ENCODE measurements at places on chromosomes 6 and 20. TPM values are rescaled to one million over a fixed set of nuclear protein-coding genes. Genes with fewer than 3 reads are reported as not detected.

- DNase-seq, result no peak
- H3K4me1 ChIP-seq, result no peaks in the 10 kb centered on the region
- no peak overlapping the region for H3K27ac ChIP-seq
Observed at GRCh38 chr6:87798393-87799278, 96.6 kb upstream of the AKIRIN2 start.

DNA sequence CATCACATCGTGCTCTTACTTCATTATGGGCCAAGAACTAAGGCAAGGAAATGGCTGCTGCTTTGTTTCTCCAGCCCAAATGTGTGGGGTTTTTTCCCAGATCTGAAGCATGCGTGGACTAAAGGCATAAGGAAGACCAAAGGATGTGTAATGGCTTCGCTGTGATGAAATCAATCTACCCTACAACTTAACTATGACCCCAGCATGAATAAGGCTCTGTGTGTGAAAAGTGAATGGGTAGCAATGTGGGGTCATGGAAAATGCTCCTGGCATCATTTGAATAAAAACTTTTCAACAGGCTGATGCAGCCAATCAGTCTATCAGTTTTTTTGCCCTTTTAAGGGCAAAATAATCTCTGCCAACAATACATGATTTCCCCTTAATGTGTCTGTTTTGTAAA lies 50.3 kb upstream of the ISM1 start:
- no peak overlapping the region for H3K4me3 ChIP-seq
- no peaks in the 10 kb centered on the region for H3K4me1 ChIP-seq
- H3K36me3 ChIP-seq, result no peaks in the 10 kb centered on the region
- no peak overlapping the region for H3K27ac ChIP-seq

Gene GPX5
- total RNA-seq, result not detected

DNA sequence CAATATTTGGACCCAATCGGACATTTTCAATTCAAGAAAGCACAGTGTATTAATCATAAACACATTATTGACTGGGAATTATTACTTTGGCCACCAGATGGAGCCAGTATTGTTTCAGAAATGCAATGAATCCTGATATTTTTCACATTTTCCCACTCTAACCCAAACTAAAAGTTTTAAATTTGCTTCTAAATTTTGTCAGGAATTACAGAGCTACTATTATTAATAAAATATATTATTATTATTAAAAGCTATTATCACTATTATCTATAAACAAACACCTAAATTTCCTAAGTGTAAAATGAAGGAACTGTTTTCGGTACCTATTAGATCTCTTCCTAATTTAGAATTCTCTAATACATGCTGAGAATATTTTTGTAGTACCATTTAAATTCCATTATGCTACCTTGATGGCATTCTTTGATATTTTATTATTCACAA lies 245.3 kb downstream of the OGFRL1 start:
- H3K27ac ChIP-seq, result no peak overlapping the region
- no peak overlapping the region for H3K4me3 ChIP-seq
- H3K4me1 ChIP-seq, result peaks cover 7% of the 10 kb centered on the region
- H3K36me3 ChIP-seq, result no peaks in the 10 kb centered on the region
- DNase-seq, result no peak

GRCh38 chr6:29531668-29532067 lies 27.9 kb downstream of the UBD start:
- no peak for DNase-seq
- no peaks in the 10 kb centered on the region for H3K36me3 ChIP-seq
- no peaks in the 10 kb centered on the region for H3K4me1 ChIP-seq
- no peaks in the 10 kb centered on the region for H3K27me3 ChIP-seq

Gene CD93
- total RNA-seq, result 18.2 TPM

- DNase-seq, result no peak
- no peaks in the 10 kb centered on the region for H3K4me1 ChIP-seq
- H3K27me3 ChIP-seq, result no peaks in the 10 kb centered on the region
- no peak overlapping the region for H3K4me3 ChIP-seq
Observed at GRCh38 chr20:7355051-7355450, 585.2 kb downstream of the HAO1 start.

- no peaks in the 10 kb centered on the region for H3K4me1 ChIP-seq
- no peak for DNase-seq
- H3K27ac ChIP-seq, result no peak overlapping the region
- no peaks in the 10 kb centered on the region for H3K36me3 ChIP-seq
- H3K27me3 ChIP-seq, result no peaks in the 10 kb centered on the region
Observed at GRCh38 chr6:83113258-83113657, 45.8 kb downstream of the DOP1A start.

- no peaks in the 10 kb centered on the region for H3K36me3 ChIP-seq
- peak overlapping the region; percentile 61 for H3K4me3 ChIP-seq
- H3K27ac ChIP-seq, result peak overlapping the region; percentile 81
- no peaks in the 10 kb centered on the region for H3K27me3 ChIP-seq
Observed at GRCh38 chr6:106511288-106512047, 117.8 kb downstream of the RTN4IP1 start.
